ENCODE measurements at places on chromosomes 1 and 21.

GRCh38 chr1:236604905-236605806, 840 bp upstream of the HEATR1 start:
- DNase-seq = no peak

GRCh38 chr1:198399452-198399851, 141.0 kb downstream of the ATP6V1G3 start:
- DNase-seq = no peak

DNA sequence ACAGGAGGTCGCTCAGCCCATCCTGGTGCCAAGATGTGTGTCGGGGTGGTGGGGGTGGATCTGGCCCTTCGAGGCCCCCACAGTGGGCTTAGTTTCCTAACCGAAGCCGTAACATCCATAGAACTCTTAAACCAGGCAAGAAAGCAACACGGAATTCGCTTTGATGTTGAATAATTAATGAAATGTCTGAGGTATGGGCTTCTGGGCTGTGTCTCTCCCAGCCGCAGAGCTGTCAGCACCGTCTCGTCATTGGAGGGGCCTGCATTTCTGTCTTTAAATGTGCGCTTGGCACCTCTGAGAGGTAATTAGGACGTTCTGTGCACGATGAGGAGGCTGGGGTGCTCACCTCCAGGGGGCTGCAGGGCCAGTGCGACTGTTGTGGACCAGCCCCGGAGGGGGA, 13.3 kb upstream of the PLCH2 start:
- DNase-seq = no peak

GRCh38 chr1:74162333-74162732, 35.6 kb downstream of the LRRIQ3 start:
- no peak for DNase-seq

- DNase-seq = no peak
Measured at GRCh38 chr1:164794356-164794755, 235.4 kb downstream of the PBX1 start.

DNA sequence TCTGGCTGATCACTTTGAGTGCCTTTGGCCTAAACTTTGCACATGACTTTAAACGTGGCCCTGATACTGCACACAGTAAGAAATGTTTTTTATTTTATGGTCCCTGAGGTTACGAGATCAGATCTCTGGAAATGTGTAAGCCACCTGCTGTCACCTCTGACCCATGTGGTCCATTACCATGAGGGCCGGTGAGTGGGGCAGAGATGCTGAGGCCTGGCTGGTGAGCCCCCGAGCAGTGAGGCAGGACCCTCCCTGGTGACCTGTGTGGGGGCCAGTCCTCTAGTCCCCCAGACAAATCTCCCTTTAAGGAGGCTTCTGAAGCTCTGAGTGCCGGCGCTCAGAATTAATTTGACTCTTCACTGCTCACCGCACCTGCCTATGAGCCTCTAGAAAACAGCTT, 12.4 kb downstream of the TFF3 start:
- DNase-seq = no peak

DNA sequence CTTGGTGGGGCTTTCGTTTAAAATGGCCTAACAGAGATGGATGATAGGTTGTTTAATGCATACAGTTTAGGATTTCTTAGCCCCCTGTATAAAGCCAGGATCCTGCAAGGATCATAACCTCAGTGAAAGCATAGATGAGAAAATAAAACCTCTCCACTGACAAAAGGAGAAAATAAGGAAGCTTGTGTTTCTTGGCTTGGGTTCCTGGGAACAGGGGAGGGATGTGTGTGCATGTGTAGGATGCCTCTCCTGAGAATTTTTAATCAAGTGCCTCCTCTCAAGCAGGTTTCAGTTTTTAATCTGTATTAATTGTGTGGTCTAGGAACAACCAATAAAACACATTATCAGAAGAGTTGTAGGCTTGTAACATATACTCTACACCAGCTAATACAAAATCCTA, 26.1 kb downstream of the PRKACB start:
- no peak for DNase-seq

DNA sequence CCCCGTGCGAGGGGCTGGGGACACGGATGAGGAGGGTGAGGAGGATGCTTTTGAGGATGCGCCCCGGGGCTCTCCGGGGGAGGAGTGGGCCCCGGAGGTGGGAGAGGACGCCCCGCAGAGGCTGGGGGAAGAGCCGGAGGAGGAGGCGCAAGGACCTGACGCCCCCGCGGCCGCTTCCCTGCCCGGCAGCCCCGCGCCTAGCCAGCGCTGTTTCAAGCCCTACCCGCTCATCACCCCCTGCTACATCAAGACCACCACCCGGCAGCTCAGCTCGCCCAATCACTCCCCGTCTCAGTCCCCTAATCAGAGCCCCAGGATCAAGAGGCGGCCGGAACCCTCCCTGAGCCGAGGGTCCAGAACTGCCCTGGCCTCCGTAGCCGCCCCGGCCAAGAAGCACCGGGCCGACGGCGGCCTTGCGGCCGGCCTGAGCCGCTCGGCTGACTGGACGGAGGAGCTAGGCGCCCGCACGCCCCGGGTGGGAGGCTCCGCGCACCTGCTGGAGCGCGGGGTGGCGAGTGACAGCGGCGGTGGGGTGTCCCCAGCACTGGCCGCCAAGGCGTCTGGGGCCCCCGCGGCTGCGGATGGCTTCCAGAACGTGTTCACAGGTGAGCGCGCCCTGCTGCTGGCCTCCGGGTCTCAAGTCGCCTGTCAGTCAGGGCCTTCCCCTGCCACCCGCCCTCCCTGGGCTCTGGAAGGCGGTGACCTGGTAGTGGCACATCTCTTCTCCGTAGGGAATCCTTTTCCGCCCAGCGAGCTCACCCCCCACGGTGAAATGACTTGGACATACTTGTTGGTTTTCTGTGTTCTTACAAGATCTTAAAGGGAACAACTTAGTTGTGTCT, 1.7 kb downstream of the FMN2 start:
- DNase-seq = no peak

- no peak for DNase-seq
Measured at GRCh38 chr1:76260279-76260678, 185.7 kb downstream of the ST6GALNAC3 start.

DNA sequence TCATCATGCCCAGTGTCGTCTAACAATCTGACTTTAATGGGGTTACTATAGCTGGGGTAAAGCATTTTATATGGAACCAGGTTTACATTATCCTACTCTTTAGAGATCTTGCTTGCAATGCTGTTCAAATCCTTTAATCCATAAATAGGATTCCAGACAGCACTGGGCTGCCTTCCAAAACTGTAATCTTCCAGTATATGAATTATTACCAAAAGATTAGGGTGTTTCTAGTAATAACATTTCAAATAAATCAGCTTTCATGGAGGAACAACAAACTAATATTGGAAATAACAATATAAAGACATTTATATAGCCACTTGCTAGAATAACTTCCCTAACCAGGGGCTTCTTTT, 88.6 kb upstream of the PLXNA2 start:
- no peak for DNase-seq

GRCh38 chr1:210800301-210800700, 333.6 kb downstream of the KCNH1 start:
- no peak for DNase-seq

DNA sequence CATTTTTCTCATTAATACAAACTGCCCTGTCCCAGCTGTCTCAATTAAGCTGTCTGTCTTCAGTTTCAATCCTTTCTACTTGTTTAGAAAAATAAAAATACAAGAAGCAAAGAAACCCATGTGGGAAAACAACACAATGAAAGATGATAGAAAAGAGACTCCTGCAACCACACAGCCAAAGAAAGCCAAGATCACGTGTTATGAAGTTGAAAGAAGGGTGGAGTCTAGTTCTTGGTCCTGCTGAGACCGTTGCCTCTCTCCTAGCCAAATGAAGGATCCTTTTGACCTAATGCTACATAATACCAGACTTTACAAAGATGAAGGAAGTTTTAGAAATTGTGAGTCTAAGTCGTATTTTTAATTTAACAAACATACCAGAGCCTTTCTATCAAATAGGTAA, 218.8 kb upstream of the RRP15 start:
- no peak for DNase-seq

- DNase-seq = no peak
Measured at GRCh38 chr1:241356519-241357365, at the start of gene RGS7. Gene RGS7, minus strand, starts transcription at chr1:241357205.

- DNase-seq = no peak
Measured at GRCh38 chr21:34621434-34622350, 6.8 kb upstream of the RCAN1 start.

- DNase-seq = no peak
Measured at GRCh38 chr1:176379626-176380339, 83.2 kb upstream of the PAPPA2 start.

DNA sequence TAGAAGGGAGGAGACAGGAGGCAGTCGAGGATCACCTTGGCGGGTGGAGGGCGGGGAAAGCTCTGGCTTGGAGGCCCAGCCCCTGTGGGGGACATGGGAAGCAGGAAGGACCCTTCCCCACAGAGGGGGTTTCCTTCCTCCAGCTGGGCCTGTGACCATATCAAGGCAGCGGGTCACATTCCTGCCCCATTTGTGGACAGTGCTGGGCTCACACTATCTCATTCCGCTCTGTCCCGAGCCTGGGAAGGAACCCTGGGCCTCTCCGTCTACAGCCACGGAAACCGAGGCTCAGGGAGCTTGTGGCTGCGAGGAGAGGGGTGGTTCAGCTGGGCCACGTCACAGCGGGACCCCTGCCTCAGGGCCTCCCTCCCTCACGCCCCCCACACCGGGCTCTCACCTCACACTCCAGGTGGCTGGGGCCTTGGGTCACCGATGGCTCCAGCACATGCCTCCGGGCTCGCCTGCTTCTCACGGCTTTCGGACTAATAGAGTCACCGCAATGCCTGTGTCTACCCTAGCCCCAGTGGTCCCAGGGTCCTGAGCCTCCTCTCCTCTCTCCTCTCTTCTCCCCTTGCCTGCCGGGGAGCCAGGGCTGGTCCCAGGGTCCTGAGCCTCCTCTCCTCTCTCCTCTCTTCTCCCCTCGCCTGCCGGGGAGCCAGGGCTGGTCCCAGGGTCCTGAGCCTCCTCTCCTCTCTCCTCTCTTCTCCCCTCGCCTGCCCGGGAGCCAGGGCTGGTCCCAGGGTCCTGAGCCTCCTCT, 56.4 kb downstream of the SLC19A1 start:
- no peak for DNase-seq

- no peak for DNase-seq
Measured at GRCh38 chr1:234237393-234237792, 135.9 kb upstream of the COA6 start.

DNA sequence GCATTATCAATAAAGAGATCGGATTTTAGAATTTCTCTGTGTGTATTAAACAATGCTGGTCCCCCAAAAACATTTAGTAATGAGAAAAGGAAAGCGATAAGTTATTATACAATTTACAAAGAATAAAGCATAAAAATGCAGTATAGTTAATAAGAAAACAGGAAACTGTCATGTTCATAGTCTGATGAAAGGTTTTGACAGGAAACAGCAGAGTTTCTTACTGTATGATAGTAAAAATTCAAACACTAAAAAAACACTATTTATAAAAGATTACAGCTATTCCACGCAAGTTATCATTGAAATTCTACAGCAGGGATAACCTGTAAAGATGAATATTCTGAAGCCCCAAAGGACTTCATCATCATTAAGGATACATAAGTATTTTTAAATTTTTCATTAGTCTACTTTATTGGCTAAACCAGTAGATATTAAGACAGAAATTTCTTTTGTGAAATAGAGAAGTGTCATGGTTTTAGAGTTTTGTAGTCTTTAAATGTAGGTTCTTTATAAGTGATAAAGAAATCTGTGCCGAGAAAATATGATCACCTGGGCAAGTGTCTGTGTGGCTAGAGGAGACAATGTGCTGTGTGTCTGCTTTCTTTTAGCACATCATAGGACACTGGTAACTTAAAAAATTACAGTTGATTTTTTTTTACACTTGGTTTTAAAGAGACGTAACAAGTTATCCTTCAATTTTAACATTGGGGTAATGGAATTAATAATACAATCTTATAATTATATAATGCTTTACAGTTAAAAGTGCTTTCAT, 49.7 kb upstream of the GFI1 start:
- DNase-seq = no peak

DNA sequence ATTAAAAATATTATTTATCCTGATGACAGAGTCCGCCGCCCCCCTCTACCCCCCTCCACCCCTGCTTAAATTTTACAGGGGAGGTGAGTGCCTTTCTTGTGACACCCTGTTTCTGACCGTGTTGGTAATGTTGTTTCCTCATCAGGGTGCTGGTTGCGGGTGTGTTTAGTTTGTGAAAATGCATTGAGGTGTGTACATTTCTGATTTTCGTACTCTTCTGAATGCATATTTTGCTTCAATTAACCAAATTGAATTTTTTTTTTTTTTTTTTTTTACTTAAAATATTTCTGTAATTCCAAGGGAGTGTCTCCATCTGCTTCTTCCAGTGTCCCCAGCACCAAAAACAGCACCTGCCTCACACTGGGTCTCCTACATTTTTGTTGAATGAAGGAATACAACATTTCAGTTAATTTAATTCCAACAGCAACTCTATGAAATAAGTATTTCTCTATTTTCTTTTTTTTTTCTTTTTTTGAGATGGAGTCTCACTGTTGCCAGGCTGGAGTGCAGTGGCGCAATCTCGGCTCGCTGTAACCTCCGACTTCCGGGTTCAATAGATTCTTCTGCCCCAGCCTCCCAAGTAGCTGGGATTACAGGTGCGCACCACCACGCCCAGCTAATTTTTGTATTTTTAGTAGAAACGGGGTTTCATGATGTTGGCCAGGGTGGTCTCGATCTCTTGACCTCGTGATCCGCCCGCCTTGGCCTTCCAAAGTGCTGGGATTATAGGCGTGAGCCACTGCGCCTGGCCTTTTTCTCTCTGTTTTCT, 5.6 kb upstream of the SLC2A1 start:
- DNase-seq = no peak

DNA sequence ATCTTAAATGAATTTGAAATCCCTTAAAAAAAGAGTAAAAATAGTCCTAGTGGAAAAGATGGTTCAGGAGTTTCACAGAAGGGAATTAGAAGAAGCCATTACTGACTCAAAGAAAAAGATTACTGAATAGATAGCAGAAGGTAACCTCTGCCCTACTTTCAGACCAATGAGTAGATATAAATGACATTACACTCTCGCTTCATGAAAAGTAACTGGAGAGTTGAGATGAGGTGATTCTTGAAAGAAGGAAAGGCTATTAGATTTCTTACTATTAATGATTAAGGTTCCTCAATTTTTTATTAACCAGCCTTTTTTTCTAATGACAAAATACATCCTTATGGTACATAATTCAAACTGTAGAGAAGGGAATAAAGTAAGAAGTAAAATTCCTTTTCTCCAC, 28.3 kb downstream of the CCN1 start:
- DNase-seq = no peak

DNA sequence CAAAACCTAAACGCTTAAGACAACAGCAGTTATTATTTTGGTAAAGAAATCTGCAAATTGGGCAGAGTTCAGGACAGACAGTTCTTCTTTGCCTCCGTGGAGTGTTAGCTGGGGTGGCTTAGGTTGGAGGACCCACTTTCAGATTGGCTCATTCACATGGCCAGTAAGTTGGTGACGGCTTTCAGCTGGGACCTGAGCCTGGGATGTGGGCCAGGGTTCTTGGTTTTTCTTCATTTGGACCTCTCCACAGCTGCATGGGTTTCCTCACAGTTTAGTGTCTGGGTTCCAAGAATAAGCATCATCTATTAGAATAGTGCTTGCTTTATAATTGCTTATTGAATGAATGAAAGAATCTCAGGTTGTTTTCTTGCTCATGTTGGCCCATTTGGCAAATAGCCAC, 72.2 kb downstream of the ATF6 start:
- no peak for DNase-seq

GRCh38 chr1:178220094-178220493, 126.2 kb downstream of the RASAL2 start:
- no peak for DNase-seq

Measured in activated CD4-positive, CD25-positive, alpha-beta regulatory T cell (primary cell).